ENCODE measurements at places on chromosomes 3 and 15.

DNA sequence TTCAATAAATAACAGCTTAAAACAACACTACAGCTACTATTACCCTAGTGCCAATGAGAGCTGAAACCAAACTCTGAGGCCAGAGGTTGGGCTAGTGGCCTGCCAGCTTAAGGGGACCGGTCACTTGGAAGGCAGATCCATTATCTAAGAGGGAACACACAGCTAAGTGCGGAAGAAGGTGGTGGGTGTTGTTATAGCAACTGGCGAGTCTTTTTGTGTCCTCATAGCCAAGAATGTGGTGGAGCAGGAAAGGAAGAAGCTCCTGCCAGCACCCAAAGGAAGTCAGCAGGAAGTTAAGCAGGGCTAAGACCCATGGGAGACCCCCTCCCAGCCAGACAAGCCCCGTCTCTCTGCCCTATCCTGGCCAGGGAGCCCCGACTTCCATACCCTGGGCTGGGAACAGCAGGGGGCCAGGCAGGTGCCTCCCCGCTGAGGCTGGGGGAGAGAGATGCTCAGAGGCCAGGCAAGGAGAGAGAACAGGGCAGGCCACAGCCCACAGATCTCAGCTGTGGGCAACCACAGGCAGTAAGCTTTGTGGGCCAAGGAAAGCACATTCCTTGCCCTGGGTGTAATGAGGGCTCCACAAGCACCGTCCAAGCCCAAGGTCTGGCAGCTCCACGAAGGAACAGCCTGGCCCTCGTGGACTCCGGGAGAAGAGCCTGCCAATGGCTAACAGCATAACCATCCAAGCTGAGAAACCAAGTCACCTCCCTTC is 34.0 kb upstream of the HRH1 start:
- DNase-seq = no peak

GRCh38 chr15:93110502-93111040 is 21.6 kb upstream of the RGMA start:
- no peak for DNase-seq

GRCh38 chr3:157542711-157543500 is 39.7 kb upstream of the VEPH1 start:
- DNase-seq = no peak

DNA sequence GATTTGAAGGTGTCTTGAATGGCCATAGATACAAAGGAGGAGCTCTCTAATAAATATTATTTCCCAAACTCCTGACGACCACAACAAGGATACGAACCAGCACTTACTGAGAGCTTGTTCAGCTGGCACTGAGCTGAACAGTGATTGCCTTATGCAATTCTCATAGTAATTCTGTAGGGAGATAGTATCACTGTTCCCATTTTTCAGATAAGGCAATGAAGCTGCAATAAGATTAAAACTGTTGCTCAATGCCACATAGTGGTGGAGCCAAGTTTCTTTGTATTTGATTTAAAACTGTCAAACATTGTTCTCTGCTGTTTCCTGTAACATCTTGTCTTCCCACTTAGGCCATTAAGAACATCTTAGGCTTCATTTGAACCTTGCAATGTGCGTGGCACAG is 163.9 kb downstream of the RPLP1 start:
- no peak for DNase-seq

- no peak for DNase-seq
Measured at GRCh38 chr15:52361975-52362494, 66.4 kb upstream of the MYO5C start.

GRCh38 chr15:50181969-50182218 is at the start of gene SLC27A2:
SLC27A2 (plus strand) TSS chr15:50182196; CDS start chr15:50182428, 232 bp downstream.
- DNase-seq = no peak

DNA sequence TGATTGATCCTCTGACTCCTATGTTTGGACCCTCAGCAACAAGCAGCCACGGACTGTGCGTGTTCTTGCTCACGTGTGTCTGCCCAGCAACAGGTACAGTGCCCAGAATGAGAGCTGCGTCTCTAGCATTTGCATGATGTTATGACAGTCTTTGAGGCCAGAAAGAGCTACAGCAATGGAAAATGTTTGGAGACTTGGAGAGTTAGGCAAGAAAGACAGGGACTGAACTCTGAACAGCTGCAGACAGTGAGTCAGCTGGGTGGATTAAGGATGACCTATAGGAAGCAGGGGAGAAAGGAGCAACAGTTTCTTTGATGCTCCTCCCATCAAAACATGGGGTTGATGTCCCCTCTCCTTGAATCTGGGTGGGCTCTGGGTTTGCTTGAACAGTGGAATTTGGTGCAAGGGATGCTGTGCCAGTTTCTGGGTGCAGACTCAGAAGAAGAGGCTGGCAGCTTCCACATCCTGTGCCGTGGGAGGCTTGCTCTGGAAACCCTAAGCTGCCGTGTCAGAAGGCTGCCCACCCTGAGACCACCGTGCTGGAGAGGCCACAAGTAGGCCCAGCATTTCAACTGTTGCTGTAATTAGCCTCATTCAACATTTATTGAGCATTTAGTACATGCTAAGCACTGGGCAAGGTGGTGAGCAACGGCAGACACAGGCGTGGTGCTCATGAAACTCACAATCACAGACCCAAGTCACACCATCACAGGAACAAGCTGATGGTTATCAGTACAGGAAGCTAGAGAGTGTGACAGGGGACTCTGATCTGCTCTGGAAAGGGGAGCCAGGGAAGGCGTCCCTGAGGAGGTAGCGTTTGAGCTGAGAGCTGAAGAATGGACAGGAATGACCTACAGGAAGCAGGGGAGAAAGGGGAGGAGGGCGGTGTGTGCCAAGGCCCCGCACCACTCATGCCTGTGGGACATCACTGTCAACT is 21.7 kb downstream of the CCR9 start:
- DNase-seq = no peak
